ENCODE measurements at places on chromosomes 5 and 9.

GRCh38 chr9:23258569-23258968, 567.5 kb downstream of the ELAVL2 start:
- no peak for DNase-seq

GRCh38 chr5:116315531-116315930, 230.7 kb downstream of the COMMD10 start:
- DNase-seq: no peak

DNA sequence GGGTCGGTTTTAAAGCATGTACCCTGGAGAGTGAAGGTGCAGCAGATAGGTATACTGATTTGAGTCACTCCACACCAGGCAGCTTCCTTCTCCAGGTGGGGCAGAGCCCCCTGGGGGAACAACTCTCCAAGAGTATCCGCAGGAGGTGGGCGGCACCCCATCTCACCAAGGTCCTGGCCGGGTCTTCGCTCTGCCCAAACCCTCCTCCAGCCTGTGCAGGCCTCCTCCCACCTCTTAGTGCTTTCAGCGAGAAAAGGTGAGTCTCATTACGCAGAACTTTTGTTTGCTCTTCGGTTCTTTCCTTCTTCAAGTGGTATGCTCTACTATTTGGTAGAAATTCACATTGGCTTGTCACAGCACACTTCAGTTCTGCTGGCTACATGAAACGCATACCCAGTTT, 13.7 kb downstream of the SPACA9 start:
- no peak for DNase-seq

DNA sequence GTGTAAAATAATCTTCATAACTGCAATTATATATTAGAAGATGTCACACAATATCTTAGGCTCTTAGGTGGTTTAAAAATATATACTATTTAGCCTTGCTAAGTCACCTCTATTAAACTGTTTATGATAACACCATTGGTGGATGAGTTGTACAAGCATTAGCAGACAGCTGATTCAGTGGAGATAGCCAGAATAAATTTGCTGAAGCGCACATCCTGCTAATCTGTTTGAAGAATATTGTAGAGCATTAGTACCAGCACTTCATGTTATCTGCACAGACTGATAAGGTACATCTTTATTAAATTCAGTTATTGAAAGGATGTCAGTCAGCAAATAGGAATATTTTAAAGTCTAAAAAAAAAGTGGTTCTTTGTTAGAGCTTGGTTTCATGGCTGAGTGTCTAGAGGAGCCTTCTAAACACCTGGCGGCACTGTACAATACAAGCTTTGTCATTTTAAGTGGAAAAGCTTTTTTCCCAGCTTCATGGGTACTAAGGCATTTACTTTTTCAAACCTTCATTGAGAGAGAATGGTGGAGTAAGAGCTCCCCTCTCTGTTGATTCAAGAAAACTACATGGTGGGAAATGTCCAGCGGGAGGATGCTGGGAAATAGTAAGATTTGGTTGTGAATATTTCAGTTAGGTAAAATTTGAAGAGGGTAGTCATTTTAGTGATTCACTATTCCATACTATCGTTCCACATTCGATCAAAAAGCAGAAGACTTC, 275.1 kb downstream of the SLF1 start:
- peak; percentile 2 for DNase-seq

DNA sequence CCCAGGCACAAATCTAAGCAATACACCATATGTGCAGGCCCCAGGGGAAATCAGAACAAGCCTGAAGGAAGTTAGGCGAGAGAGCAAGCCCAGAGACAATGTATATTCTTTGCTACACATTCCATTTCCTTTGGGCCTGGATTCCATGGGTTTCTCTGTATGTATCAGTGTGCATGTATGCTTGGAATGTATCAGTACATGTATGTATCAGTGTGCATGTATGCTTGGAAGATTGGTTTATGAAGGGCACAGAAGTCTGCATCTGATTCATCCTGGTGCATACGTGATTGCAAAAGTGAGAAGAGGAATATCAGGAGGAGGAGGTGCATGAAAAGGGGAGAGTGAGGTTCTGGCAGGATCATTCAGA, 232.6 kb upstream of the ANKRD55 start:
- DNase-seq: no peak

GRCh38 chr5:132496191-132496630, 5.6 kb upstream of the IRF1 start:
- peak; percentile 9 for DNase-seq

DNA sequence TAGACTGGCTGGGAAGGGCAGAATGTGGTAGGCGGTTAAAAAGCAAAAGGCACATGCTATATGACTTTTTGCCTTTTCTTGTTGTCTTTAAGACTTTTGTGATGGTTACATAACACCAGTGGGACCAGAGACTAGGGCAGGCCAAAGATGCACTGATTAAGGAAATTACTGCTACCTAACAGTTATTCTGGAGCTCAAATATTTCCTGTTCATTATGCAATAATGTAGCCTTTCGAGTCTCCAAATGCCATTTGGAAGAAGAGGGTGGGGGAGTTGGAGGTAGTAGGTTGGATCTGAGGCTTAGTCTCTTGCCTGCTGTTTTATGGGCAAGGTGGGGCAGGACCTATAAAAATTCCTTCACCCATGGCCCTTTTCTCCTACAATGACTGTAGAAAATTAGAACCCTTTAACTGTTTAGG, 51.7 kb downstream of the SH3GL2 start:
- DNase-seq: no peak

DNA sequence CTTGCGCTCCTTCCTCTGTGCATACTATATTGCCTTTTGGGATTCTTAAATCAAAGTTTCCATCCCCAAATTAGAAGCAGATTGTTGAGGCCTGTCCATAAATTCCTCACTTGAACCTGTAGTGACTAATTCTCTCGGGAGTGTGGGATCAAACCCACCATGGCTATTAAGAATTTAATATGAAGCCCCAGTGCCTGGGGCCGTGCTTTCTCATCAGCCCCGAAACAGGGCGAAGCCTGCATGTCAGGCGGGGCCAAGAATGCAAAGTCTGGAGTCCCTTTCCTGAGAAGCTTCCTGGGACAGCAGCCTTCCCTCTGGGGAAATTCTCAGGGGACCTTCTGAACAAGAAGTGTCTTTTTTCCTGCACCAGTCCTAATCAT, 29.3 kb upstream of the FAT2 start:
- DNase-seq: no peak

GRCh38 chr5:138369706-138370105, 17.2 kb downstream of the KDM3B start:
- no peak for DNase-seq

- DNase-seq: no peak
Measured at GRCh38 chr5:39912906-39913305, 488.1 kb upstream of the DAB2 start.

DNA sequence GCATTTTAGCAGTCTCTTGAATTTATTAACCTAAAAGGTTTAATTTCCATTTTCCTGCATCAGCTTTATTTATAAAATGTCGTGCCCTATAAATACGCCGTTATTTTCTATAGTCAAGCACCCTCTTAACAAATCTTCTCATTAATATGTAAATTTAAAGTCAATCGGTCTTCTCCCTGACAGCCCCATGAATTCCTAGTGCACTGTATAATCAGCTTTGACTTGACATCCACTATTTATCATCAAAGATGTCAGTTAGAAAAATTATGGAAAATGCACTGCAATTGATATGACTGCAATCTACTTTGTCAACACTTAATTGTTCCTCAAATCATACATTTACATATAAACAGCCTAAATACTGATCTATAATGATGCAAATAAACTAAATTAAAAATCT, 83.4 kb downstream of the AP3B1 start:
- no peak for DNase-seq

GRCh38 chr9:91765296-91765695, 184.7 kb downstream of the ROR2 start:
- no peak for DNase-seq

- DNase-seq: no peak
Measured at GRCh38 chr9:3676766-3677165, 151.0 kb upstream of the RFX3 start.

GRCh38 chr5:17891881-17892280, 257.6 kb downstream of the TAF11L14 start:
- DNase-seq: no peak
